GM04503 (cell line): ENCODE measurements at places on chromosomes 3 and 15.
A peak's percentile ranks its signal among the peaks of the same experiment; 100 is the strongest.

DNA sequence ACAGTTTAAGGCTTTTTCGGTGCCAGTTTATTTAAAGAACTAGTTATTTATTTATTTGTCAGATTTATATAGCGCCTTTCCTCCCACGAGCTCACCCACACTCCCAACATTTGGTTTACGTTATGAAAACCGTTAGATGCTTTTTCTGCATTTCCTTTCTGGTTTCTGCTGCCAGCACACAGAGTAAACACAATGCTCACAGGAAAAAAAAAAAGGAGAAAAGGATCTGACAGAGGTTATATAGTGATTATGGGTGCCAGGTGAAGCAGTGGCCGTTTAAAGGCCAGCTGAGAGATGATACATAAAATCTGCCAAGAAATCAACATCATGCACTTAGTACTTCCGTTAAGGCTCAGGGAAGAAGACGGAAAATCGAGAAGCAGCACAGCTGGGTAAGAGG, 37.9 kb downstream of the ETV5 start:
- DNase-seq, result no peak

- peak; percentile 11 for DNase-seq
These were observed 595 bp downstream of the PDCD7 start for GRCh38 chr15:65132878-65133547.

GRCh38 chr3:28118087-28118486, 123.3 kb upstream of the CMC1 start:
- DNase-seq, result no peak

- DNase-seq, result no peak
These were observed 371.2 kb upstream of the ROBO2 start for GRCh38 chr3:76668653-76669052.

DNA sequence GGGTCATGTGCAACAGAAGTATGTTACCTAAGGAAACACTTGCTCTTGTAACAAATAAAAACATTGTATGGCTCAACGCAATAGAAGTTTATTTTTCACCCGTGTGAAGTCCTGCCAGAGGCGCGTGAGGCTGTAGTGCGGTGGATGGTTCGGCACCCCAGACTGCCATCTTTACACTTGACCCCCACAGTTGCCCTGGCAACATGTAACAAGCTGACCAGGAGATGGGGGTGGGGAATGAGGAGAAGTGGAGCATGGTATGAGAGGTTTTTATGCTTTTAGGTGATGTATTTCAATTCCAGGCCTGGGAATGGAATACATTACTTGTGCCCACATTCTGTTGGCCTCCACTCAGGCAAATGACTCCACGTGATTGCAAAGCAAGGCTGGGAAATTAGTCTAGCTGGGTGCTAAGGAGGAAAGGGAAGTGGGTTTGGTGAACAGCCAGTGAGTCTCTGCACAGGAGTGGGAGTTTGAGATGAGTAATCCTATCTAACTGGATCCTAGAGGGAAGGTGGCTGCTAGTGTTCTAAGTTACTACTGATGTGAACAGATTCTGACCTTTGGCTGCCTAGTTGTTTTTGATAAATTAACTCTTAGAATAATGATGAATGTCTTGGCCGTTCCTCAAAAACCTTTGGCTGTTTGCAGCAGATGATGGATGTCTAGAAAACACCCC, 33.8 kb upstream of the GREM1 start:
- DNase-seq, result peak; percentile 98

- no peak for DNase-seq
These were observed 33.2 kb upstream of the TSPAN3 start for GRCh38 chr15:77104155-77104554.

DNA sequence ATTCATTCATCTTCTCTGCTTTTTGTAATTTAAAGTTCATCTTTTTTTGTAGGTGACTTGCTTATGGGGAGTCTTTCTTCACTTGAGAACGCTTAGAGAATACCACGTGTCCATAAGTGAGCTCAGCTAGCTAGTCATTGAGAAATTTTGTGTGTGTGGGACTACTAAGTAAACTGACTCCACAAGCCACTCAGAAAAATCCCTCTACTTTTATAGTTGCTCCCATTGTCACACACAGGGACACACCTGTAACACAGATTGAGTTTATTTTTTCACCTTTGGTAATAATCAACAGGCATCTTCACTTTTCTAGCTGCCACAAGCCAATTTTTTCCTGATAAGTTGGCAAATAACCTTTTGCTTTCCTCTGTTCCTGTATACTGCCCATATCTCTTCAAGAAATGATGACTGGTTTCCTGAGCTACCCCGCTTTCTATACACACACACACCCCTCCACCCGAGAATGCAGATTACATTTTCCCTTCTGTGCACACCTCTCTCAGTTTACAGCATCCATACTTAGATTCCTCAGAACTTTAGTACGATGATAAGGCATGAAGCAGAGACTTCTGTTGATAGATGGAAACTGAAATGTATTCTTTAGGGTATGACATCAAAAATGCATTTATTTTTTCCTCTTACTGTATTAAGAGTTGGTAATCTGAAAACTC, 4.6 kb downstream of the TSC22D2 start:
- DNase-seq, result peak; percentile 49

GRCh38 chr3:38565339-38566214, 69.4 kb downstream of the EXOG start:
- DNase-seq, result no peak

- DNase-seq, result no peak
These were observed 151.6 kb downstream of the RSRC1 start for GRCh38 chr3:158261371-158261991.

DNA sequence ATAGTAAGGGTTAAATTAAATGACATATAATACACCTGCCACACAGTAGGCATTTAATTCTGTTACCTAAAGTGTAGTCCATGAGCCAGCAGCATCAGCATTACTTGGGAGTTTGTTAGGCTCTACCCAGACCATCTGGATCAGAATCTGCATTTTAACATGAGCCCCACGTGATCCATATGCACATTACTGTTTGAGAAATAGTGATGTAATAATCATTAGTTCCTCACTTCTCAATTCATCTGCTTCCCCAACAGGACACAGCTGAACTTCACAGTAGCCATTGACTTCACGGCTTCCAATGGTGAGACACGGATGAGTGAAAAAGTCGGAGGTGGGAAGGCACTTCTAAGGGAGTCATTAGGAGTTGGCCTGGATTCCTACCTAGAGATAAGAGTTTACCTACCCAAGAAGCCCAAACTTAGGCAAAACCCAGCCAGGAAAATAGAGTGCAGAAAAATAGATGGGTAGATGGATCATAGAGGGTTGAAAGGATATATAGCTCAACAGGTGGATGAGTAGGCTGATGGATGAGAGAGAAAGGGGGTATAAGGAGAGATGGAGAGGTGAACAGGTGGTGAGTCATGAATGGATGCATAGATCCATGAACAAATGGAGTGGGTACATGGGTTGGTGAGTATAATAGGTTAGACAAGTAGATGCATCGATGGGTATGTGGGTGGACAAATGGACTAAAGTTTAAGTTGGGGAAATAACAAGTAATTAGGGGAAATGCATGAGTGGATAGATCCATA, 13.3 kb downstream of the CPNE9 start:
- no peak for DNase-seq

GRCh38 chr15:33032053-33032452, 162.5 kb downstream of the FMN1 start:
- DNase-seq, result no peak

- no peak for DNase-seq
These were observed 16.3 kb downstream of the FAN1 start for GRCh38 chr15:30919877-30920550.

GRCh38 chr3:140717921-140718320, 40.1 kb downstream of the TRIM42 start:
- no peak for DNase-seq

DNA sequence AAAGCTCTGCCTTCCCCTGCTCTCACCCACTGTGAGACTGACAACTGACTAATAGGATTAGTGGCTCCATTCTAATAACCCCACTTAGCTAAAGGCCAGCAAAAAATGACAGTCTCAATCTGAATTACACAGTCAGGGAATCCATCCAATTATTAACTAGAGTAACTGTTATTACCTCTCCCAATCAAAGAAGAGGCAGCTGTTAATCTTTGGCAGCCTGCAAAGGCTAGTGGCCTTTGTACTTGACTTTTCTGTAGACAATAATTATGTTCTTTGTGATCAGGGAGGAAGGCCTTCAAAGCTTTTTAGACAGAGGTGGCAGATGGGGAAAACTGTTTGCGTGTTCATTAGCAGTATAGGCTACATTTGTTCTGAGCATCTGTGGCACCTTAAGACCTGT, 177.7 kb downstream of the ISL2 start:
- DNase-seq, result no peak

GRCh38 chr15:89912674-89913396, at the start of gene ARPIN:
Gene ARPIN (minus strand): TSS chr15:89912952. CDS start chr15:89912835, 117 bp downstream.
- DNase-seq, result no peak

- no peak for DNase-seq
These were observed 56.9 kb upstream of the PDZRN3 start for GRCh38 chr3:73681610-73682009.

DNA sequence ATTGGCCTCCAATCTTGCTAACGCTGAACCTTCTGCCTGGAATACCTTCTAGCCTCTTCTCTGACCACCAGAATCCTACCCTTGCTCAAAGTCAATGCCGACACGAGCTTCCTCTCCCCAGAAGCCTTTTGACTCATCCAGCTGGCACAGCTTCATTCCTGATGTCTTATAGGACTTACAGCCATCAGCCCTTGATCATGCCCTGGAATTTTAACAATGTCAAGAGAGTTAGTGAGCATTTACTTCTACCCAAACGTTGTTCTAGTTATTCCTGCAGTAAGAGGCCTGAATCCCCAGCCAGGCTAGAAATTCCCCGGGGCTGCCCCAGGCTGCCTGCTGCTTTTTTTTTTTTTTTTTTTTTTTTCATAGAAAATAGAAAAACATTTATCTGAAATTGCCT, 3.9 kb downstream of the CYP1A2 start:
- DNase-seq, result peak; percentile 47

DNA sequence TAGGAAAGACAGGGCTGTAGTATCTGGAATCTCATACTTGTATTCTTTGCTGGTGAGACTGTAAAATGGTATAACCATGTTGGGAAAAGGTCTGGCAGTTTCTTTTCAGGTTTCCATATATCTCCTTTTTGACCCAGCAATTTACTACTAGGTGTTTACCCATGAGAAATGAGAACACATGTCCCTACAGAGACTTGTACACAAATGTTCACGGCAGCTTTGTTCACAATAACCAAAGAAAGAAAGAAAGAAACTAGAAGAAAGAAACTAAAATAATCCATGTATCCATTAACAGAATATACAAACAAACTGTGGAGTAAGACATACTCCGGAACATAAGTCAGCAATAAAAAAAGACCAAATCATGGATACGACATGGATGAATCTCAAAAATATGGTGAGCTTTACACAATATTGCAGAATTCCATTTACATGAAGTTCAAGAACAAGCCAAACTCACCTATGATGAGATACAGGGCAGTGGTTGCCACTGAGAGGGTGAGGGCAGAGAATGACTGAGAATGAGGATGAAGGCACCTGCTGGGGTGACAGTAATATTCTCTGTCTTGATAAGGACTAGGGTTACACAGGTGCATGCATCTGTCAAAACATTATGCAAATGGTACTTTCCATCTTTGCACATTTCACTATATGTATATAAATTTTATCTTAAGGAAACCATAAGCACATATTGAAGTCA, 2.7 kb downstream of the RFTN1 start:
- no peak for DNase-seq

DNA sequence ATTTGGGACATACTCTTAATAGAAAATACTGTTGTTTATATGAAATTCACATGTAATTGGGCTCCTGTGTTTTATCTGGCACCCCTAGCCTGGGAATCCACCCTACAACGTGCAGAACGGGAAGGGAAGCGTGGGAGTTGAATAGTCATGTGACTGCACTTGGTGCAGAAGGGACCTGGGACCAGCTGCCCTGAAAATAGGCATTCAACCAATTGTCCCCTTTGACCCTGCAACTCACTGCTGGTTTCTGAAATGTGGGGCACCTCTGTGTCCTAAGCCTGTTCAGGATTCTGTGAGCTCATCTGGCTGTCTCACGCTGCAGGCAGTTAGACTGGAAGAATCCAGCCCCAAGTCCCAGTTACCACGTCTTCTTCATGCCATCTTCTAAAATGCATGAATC, 79.7 kb downstream of the CACNA2D3 start:
- DNase-seq, result no peak

DNA sequence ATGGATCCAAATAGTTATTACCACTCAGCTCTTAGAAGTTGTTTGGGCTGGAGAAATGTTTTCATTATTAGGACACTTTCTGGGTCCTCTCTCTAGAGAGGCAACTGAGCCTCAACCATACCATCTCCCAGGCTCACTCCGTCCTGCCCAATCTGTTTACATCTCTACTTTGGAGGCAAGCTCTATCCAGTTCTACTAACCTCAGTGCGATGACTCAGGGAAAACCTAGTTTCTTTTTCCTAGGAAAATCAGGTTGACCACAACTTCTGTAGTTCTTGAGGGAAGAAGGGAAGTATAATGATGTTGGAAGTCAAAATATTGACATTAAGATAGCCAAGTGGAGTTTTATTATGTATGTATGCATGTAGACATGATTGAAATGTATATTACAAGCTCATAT, 40.4 kb downstream of the LPP start:
- DNase-seq, result no peak

DNA sequence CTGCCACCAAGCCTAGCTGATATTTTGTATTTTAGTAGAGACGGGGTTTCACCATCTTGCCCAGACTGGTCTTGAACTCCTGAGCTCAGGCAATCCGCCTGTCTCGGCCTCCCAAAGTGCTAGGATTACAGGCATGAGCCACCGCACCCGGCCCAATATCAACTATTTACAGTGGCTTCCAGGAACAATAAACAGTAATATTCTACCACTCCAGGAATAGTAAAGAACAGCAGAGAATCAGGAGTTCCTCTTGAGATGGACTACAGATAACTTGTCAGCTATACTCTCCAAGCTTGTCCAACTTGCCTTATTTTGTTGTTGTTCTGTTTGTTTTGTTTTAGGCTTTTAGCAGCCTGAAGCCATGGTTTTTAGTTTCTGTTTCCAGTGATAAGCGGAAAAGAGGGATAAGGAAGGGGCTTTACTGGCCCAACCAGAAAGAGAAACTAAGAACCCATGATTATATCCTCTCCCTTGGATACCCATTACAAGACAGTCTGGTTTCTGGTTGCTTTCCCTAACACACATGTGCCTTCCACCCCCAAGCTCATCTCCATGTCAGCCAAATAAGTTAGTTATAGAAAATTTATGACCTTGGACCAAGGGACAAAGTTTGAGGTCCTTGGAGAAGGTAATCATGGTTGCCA, 36.7 kb downstream of the ARHGEF3 start:
- DNase-seq, result no peak

DNA sequence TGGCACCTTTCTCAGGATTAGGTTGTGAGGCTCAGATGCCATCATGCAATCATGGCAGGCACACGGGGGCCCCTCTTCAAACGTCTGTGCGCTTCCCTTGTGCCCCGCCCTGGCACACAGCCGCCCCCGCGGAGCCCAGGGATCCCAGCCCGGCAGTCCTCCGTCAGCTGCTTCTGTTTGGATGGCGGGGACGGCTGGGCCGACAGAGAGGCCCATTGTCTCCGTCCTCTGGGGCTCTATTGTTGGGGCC, 849 bp upstream of the HDAC11 start:
- DNase-seq, result no peak

GRCh38 chr3:52827866-52828376, 2.6 kb downstream of the ITIH4 start:
- no peak for DNase-seq

GRCh38 chr15:87401973-87402372, 854.6 kb downstream of the NTRK3 start:
- DNase-seq, result no peak

GRCh38 chr15:34031987-34032760, 6.8 kb downstream of the AVEN start:
- DNase-seq, result no peak
